ENCODE measurements at places on chromosomes 7 and 10.

GRCh38 chr10:2921956-2922680 is 145.2 kb upstream of the PFKP start:
- no peak for DNase-seq

- DNase-seq: no peak
Observed at GRCh38 chr7:28304290-28304689, 108.0 kb upstream of the CREB5 start.

GRCh38 chr7:11931307-11931706 is 99.3 kb upstream of the THSD7A start:
- DNase-seq: no peak

- no peak for DNase-seq
Observed at GRCh38 chr10:83648201-83648600, 491.1 kb upstream of the GHITM start.

- DNase-seq: no peak
Observed at GRCh38 chr10:115049960-115050359, 43.2 kb upstream of the ATRNL1 start.

DNA sequence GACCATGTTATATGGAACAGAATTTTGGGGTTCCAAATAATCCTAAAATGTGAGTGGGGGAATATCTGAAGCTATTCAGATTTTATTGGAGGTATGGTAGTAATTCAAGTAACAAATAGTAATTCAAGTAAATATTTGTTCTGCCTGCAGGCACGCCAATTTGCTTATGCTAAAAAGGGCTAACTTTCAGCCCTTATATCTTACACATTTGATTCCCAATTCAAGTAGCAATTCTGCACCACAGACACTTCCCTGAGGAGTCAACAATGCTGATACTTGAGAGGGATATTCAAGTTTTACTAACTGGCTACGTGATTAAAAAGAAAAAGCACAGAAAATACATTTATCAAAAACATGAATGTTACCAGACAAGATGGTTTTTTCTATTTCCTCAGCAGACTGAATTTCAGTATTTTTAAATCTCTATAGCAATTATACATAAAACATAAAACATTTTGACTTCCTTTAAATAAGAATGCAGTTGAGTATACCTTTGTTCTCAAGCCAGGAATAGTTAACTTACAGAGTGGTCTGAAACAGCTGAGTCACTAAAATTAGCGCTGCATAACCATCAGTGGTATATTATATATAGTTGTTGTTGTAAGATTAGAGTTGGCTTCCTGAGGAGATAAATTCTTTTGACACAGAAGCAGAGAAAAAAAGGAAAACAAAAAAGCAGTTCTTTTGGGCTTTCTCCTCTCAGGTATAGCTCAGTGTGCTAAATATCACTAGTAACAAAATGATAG is 33.9 kb downstream of the MTPN start:
- no peak for DNase-seq

- no peak for DNase-seq
Observed at GRCh38 chr10:8637640-8638039, 583.2 kb downstream of the GATA3 start.

GRCh38 chr7:24595671-24596418 is 22.6 kb downstream of the PALS2 start:
- DNase-seq: no peak

All from T-helper 1 cell (primary cell).